ENCODE measurements at places on chromosomes 7 and 10.

GRCh38 chr7:93575555-93576399, 1.3 kb upstream of the CALCR start:
- peak; percentile 5 for DNase-seq

DNA sequence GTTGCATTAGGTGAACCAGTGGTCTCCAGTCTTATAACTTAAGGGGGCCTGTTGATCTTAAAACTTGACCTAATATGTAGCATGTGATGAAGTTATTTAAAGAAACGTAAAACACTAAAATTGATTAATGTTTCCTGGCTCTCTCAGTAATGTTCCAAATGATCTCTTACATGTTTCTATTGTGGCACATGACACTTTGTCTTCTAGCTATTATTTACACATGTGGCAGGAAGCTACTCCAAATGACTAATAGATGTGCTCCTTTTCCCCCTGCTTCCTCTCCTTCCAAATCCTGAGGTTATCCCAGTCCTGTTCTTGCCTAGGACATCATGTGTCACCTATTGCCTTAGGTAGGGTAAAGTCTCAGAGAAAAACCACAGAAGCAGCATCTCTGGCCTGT, 89.4 kb downstream of the FAS start:
- DNase-seq, result no peak

DNA sequence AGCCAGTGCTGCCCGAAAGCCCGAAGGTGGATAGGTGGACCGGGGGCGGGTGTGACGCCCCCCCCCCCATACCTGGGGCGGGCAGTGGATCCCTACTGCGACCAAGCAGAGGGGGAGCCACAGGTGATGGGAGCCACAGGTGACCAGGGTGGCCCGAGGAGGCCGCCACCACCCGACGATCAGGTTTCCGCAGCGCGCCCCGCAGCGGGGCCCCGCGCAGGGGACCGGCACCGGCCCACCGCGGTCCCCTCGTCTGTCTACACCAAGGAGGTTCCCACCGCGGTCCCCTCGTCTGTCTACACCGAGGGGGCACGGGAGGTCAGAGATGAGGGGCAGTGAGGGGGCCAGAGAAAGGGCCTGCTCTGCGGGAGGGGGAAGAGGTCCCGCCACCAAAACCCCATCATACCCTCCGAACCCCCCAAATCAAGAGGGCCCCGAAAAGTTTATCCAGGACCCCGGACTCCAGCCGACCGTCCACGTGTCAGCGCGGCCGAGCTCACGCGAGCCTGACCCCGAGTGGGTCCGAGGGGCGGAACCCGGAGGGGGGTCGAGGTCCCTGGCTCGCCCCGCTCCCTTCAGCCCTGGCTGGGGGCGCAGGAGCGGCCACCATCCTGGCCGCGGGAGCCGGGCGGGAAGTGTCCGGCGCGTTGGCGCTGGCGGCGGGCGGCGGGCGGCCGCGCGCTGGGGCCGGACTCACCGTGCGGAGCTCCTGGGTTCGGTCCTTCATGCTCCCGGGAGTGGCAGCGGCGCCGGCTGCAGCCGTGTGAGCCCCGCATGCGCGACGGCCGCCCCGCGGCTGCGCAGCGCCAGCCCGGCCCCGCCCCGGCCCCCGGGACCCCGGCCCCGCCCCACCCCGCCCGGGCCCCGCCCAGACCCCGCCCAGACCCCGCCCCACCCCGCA, at the start of gene STX1A:
Gene STX1A (minus strand): TSS at position 765 of the 901 bp plus-strand sequence. CDS start 38 bp downstream, at position 727.
- peak; percentile 95 for DNase-seq

DNA sequence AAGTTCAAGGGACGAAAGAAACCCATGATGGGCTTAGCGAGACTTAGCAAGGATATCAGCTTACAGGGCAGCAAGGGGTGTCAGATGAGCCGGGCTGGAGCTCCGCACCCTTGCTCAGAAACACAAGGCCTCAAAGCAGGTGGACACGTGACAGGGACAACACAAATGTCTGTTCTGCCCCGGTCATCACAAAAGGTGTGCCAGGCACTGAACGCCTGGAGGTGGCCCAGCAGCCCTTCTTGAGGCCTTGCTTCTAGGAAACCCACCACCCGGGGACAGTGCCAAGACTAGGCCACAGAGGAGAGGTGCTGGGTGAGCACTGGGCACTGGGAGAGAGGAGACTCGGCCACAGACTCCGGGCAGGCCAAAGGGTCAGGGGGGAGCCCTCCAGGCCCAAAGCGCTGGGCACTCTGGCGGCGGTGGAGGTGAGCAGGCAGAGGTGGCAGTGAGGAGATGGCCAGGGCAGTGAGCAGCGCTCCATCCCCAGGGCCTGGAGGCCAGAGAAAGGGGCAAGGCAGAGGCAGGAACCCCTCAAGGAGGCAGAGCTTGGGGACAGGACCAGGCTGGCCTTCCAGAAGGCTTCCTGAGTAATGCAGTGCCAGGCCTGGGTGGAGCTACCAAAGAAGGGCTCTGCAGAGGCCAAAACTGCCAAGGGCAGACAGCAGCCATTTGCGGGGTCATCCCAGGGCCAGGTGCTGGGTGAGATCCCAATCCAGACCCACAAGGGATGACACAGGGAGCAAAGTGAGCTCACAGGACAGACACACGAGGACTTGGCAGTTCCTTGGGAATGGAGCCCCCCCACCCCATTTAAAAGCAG, 22.7 kb downstream of the EBF3 start:
- no peak for DNase-seq

DNA sequence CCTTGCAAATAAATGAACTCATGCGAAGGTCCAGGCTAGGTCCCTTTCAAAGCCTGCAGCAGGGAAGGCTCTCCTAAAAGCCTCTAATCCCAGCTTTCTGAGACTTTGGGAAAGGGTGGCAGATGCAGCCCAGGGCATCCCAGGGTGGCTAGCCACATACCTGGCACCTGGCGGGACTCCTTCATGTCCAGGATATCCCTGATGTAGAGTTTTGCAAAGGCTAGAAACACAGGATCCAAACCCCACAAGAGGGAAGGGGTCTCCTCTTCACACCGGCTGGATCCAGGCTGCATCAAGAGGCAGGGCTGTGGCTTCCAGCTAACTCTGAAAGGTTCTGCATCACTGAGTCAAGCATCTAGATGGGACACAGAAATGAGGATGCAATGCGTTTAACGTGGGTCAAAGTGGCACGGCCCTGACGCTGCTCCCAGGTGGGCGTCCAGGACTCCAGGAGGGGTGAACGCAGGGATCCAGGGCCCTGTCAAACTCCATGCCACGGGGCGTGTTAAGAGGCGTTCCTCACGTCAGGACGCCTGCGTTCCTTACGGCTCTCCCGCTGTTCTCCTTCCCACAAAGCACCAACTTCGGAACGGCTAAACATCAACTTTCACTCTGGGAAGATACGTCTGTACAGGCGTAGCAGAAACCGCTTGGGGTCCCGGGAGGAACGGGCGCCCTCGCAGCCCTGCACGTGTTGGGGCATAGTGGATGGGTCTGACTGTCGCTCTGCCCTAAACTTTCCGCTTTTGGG, 507 bp downstream of the STN1 start:
- DNase-seq, result peak; percentile 22

GRCh38 chr10:102342458-102342857, 53.0 kb upstream of the NFKB2 start:
- no peak for DNase-seq

DNA sequence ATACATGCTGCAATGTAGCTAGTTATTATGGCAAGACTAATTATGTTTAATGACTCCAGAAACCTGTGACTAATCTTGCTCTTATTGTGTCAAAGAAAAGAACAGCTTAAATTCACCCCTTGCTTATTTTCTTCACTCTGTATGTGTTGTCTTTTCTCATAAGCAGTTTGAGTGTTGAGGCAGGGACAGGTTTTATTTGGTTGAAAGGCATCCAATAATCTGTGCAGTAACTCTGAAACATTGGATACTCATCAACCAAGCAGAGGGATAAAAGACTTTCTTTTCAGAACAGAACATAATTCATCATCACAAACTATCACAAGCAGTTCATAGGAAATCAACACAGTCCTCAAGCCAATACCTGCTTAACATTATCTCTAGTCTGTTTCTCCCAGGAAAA, 797.6 kb upstream of the MBL2 start:
- DNase-seq, result no peak

DNA sequence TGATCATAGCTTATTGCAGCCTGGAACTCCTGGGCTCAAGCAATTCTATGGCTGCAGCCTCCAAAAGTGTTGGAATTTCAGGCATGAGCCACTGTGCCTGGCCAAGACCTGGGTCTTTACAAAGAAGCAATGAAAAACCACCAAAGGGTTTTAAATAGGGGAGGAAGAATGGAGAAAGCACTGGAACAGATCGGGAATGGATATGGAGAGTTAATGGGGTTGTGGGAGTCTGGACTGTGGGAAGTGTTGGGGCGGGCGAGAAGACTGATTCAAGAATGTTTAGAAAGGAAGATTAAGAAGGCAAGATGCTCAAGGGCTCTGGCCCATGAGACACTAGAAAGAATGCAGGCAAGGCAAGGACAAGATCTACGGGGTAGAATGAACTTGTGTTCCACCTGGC, 98.5 kb downstream of the CARD11 start:
- no peak for DNase-seq

DNA sequence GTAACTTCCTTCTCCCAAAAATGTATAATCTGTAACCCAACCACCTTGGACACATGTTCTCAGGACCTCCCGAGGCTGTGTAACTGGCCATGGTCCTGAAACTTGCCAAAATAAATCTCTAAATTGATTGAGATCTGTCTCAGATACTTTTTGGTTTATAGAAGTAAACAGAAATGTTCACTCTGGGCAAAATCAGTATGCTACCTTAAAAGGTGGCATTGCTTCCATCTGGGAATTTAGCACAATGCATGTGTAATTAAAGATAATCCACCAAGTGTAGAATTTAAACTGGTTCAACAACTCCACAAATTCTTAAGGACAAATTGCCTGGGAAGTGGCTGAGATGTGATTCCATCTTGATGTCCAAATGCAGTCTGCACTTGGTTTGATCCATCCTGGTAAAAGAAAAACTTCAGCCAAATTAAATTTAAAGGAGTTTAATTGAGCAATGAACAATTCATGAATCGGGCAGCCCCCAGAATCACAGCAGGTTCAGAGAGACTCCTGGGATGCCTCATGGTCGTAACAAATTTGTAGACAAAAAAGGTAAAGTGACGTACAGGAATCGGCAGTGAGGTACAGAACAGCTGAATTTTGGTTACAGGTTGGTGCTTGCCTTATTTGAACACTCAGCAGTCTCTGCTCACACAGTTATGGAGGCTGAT, 102.6 kb upstream of the PFKP start:
- DNase-seq, result no peak

DNA sequence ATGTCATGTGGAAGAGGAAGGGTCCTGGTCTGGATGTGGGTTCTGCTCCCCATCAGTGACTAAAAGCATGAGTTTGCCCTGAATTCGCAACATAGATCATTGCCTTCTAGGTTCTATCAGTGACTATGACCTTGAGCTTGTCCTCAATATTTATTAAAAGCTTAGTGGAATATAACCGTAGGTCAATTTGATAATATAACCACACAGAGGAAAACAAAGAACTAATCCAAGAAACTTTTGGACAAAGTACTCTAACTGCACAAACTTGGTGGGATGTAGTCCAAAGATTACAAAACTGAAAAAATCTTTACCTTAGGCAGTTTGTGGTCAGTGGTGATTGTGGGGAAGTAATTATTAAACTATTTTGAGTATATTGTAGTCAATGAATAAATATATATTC, 152.9 kb downstream of the CYP26A1 start:
- DNase-seq, result no peak

- no peak for DNase-seq
Observed at GRCh38 chr10:120115959-120116358, 223.4 kb downstream of the SEC23IP start.

DNA sequence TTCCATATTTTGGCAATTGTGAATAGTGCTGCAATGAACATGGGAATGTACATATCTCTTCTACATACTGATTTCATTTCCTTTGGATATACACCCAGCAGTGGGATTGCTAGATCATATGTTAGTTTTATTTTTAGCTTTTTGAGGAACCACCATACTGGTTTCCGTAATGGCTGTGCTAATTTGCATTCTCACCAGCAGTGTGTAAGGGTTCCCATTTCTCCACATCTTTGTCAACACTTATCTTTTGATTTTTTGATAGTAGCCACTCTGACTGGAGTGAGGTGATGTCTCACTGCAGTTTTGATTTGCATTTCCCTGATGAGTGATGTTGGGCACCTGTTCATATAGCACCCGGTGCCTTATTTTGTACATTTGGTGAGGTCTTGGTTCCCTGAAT, 519.6 kb downstream of the REEP3 start:
- DNase-seq, result no peak

- no peak for DNase-seq
Observed at GRCh38 chr10:119337796-119338432, 130.5 kb downstream of the GRK5 start.

- DNase-seq, result no peak
Observed at GRCh38 chr7:110075450-110075849, 1015.5 kb upstream of the LRRN3 start.

- no peak for DNase-seq
Observed at GRCh38 chr10:6498771-6499170, 81.3 kb downstream of the PRKCQ start.

GRCh38 chr10:114332301-114333192, 71.8 kb downstream of the AFAP1L2 start:
- no peak for DNase-seq

GRCh38 chr7:158138329-158138597, 449.4 kb downstream of the PTPRN2 start:
- DNase-seq, result no peak

- DNase-seq, result no peak
Observed at GRCh38 chr7:85103962-85104361, 82.9 kb downstream of the SEMA3D start.

DNA sequence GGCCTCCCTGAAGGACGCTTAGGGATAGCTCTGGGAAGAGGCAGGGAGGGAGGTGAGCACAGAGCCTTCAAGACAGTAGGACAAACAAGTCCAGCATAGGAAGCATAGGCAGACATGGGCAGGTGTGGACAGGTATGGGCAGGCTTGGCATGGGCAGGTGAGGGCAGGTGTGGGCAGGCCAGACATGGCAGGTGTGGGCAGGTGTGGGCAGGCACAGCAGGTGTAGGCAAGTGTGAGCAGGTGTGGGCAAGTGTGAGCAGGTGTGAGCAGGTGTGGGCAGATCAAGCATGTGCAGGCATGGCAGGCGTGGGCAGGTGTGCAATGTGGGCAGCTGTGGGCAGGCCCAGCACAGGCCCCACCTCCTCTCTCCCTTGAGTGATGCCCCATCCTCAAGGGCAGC, 148.8 kb upstream of the ZMIZ1 start:
- no peak for DNase-seq

- no peak for DNase-seq
Observed at GRCh38 chr10:119893074-119893473, 544 bp downstream of the SEC23IP start.

GRCh38 chr7:106059556-106059955, 52.6 kb downstream of the SYPL1 start:
- DNase-seq, result no peak

- DNase-seq, result no peak
Observed at GRCh38 chr7:51450541-51450940, 133.9 kb upstream of the COBL start.

GRCh38 chr7:20241194-20241910, 24.2 kb upstream of the MACC1 start:
- no peak for DNase-seq

DNA sequence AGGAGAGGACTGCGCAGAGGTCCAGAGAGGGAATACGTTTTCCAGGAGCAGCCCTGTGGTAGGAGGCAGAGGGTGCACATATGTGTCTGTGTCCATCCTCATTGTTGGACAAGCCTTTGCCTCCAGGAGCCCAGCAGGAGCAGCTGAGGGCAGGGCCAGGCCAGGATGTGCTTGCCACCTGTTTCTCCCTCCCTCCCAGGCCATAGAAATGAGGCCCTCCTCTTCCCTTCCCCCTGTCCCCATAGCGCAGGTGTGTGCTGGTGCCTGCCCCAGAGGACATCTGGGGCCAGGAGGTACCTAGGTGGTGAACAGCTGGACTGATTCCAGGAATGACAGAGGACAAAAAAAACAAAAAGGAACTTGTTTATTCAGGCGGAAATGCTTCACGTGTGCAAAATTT, 10.5 kb upstream of the CXCL12 start:
- DNase-seq, result no peak
